ENCODE measurements at places on chromosomes 3 and 15.

DNA sequence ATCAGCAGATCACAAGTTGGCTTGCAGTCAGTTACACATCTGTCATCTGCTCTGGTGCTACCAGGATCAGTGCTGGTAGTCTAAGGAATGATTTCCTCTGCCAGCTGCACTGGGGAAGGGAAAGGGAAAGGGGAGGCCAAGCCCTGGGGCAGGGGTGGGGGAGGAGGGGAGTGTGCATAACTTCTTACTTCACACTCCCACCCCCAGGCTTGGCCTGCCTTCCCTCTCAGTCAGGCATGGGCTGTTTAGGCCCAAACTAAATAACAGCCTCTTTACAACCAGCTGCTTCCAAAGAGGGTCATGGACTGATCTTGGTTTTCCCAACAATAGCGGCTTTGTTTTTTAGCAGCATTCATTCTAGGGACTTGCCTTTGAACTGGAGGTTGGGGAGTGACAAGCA is 86.1 kb upstream of the PSMD6 start:
- DNase-seq: no peak

- DNase-seq: no peak
Observed at GRCh38 chr3:140180603-140181002, 245.6 kb downstream of the CLSTN2 start.

DNA sequence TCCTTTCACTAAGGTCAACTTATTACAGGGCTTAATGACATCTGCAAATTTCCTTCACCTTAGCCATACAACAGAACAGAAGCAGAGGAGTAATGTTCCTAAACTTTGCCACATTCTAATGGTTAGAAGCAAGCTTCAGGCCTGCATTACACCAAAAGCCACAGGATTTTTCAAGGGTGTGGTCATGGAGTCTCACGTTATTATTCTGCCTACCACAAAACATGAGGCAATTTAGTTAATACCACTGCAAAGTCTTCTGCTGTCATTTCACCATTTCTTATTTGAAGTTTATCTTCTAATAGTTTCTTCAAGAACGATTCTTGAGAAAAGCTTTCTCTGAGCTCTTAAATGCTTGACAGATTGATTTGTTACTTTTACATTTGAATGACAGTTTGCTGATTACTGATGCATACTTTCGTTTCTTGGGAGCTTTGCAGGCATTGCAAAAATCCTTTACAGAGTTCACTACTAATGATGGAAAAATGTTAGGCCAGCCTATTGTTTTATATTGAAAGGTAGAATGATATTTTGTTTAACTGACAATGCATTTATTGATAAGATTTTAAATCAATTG is 1257.1 kb downstream of the NSUN3 start:
- DNase-seq: no peak

- no peak for DNase-seq
Observed at GRCh38 chr3:124041553-124041952, 49.6 kb upstream of the ROPN1 start.

DNA sequence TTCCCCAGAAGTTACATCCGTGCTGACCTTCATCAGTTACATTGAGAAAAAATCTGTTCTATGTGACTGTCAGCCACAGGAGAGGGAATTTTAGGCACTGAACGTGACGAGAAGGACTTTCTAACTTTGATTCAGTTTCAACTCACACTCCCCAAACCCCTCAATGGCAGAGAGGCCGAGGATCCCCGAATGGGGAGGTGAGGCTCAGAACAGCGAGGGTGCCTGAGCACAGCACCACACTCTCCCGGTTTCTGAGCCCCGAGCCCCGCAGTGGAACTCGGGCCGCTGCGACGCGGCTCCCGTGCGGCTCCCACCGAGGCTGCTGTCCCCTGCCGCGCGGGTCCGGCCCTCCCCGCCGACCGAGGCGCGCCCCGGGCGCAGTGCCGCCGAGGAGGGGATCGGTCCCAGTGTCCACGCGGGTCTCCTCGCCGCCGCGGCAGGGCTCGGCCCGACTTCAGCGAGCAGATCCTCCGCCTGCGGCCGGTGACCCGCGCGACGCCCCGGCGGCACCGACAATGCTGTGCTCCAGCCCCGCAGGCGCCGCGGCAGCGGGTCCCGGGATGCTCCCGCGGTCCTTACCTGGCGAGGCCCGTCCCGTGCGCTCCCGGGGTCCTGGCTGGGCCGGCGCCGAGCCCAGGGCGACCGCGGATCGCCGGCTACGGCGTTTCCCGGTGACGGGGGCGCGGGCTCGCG is 439 bp downstream of the CTXND1 start:
- DNase-seq: no peak

DNA sequence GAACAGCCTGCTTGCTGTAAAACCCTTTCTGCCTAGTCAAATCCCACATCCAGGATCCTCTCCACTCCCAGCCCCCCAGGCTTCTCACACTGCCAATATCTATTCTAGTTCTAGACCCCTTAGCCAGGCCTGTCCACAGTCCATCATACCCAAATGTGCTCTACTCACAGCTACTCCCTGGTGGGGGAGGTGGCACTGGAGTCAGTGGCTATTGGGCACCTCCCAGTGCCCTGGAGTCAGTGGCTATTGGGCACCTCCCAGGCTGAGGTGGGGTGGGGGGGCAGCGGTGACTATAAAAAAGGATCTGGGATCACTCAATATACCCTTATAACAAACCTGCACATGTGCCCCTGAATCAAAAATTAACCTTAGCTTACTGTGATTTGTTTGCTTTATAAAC is 773 bp upstream of the DISP2 start:
- DNase-seq: no peak

- DNase-seq: no peak
Observed at GRCh38 chr3:27186013-27186412, 183.2 kb downstream of the NEK10 start.

DNA sequence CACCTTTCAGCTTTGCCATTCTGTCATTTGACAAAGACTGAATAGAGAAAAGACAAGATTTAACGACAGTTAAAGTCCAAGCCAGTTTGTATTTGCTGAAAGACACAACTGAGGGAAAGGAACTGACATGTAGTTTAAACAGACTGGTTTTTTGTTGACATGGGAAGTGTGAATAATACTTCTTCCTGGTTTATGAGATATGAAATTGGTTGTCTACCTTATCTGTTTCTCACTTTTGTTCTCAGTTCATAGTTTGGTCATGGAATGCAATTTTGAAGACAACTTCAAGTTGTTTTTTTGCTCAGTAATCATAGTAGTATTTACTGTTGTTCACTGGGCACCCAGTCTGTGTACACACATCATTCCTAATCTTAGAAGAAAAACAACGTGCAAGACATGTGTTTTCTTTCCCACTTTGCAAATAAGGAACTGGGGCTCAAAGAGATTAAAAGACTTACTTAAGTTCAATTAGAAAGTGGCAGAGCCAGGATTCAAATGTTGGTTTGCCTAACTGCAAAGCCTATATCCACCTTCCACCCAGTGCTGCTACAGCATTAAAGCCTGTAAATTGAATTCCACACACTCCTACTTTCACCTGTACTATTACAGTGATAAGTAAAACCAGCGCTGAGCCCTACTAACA is 103.5 kb downstream of the LPP start:
- no peak for DNase-seq

- peak; percentile 51 for DNase-seq
Observed at GRCh38 chr3:17686613-17687012, 55.8 kb downstream of the TBC1D5 start.

Measured in RKO (cell line).